ENCODE measurements at places on chromosomes 13 and 19.

- peak; percentile 50 for DNase-seq
Measured at GRCh38 chr13:33263976-33264619, 21.5 kb downstream of the STARD13 start.

GRCh38 chr13:98482476-98483444, 94.1 kb downstream of the STK24 start:
- peak; percentile 16 for DNase-seq

DNA sequence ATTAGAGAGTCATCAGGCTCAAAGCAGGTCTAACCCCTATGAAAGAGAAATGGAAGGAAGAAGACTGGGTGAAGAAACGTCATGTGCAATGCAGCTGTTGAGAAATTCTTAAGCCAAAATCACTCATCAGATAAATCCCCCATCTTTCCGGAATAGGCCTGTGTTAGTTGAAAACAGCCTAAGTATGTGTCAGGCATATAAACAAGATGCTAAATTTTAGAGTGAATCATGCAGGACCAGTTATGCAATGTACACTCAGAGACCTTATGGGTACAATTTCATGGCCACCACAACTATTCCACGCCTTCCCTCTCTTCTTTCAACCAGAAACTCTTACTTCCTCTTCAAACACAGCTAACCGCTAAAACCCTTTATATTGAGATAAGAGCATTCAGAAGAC, 717.7 kb upstream of the ATXN8OS start:
- no peak for DNase-seq

- DNase-seq = no peak
Measured at GRCh38 chr13:109369353-109370052, 416.9 kb downstream of the IRS2 start.

DNA sequence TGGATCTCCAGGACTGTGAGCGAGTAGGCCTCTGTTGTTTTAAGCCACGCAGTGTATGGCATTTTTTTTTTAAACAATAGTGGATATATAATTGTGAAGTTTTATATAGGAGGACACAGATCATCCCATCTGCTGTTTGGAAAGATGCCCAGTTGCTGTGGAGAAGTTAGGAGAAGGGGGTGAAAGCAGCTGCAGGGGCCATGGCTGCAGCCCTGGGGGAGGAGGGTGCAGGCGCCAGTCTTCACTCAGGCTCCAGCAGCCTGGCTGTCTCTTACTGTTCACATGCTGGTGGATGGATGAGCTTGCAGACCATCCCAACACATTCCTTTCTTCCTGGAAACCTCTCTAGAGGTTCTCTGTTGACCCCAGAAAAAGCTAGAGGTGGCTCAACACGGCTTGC, 242.3 kb downstream of the TEX29 start:
- peak; percentile 70 for DNase-seq

DNA sequence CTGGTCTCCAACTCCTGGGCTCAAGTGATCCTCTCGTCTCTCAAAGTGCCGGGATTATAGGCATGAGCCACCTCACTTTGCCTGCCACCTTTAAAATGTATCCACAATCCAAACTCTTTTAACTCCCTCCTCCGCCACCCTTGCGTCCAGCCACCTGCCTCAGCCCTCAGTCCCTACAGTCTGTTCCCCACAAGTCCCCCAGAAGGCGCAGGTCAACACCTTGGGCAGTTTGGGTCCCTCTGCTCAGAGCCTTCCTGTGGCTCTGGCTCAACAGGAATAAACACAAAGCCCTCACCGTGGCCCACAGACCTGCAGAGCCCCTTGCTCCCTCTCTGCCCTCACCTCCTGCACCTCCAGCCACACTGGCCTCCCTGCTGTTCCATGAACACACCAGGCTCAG, 7.5 kb upstream of the EMC10 start:
- DNase-seq = no peak

DNA sequence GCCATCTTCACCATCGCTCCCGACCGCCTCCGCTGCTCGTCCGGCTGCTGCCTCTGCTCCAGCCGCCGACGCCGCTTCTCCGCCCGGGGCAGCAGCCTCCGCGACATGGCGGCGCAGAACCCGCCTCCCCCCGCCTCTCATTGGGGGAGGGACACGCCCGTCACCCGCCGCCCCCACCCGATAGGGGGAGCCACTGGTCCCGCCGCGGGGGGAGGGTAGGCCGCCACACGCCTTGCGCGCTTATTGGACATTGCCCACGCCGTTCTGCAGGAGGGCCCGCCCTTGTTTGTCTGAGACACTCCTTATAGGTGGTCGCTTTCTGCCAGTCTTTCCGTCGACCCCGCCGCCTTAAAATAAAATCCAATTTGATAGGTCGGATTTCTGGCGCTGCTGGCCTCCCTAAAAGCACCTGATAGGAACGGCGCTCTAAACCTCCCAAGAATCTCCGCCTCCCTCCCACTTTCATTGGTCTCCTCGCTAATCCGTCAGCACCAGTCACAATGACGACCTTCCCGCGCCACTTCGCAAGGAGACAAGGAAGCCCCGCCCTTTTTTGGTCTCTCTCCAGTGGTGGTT, at the start of gene HNRNPL:
Gene HNRNPL, minus strand, starts transcription at position 127 of the 576 bp plus-strand sequence. Its CDS starts 20 bp downstream, at position 107.
- DNase-seq = peak; percentile 100

GRCh38 chr13:49629196-49629938, 1.1 kb downstream of the ARL11 start:
- no peak for DNase-seq

DNA sequence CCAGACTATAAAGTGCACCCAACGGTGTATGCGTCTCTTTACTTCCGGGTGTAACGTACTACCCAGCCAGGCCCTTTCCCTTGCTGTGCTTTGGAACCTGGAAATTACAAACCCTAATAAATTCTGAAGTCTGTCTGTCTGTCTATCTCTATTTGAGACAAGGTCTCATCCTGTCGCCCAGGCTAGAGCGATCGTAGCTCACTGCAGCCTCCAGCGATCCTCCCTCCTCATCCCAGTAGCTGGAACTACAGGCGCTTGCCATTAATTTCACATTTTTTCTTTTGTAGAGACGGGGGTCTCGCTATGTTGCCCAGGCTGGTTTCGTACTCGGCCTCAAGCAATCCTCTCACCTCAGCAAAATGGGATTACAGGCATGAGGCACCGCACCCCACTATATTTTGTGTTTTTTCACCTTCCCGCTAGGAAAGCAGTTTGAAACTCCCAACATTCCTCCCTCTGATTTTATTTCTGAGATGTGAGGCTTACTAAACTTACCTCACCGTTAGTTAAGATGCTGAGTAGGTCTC, 469 bp upstream of the RNF6 start:
- no peak for DNase-seq

GRCh38 chr13:76163761-76164160, 527.6 kb downstream of the LMO7 start:
- no peak for DNase-seq

DNA sequence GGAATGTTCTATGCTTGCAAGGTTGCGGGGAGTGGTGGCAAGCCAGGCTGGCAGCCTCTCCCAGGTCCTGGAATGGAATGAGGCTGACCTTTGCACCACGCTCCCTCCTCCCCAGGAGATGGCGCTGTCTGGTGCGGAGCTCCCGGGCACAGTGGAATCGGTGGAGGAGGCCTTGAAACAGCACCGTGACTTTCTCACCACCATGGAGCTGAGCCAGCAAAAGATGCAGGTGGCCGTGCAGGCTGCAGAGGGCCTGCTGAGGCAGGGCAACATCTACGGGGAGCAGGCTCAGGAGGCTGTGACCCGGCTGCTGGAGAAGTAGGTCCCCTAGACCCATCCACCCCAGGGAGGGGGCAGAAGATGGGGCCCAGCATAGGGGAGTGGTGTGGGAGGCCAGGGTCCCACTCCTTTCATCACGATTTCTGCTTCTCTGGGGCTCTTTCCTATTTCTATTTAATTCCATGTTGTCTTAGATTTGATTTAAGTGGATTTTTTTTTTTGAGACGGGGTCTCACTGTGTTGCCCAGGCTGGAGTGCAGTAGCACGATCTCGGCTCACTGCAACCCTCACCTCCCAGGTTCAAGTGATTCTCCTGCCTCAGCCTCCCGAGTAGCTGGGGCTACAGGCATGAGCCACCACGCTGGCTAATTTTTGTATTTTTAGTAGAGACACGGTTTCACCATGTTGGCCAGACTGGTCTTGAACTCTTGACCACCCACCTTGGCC, 53.2 kb upstream of the SHKBP1 start:
- peak; percentile 82 for DNase-seq

GRCh38 chr13:31199849-31200636, at the start of gene B3GLCT:
TSS of gene B3GLCT (plus strand) at chr13:31199975. CDS start at chr13:31200085, 110 bp downstream.
- peak; percentile 82 for DNase-seq

All from NCI-H69 (cell line).